Fibroblast of skin of scalp (primary cell): ENCODE measurements at places on chromosomes 4 and X.

DNA sequence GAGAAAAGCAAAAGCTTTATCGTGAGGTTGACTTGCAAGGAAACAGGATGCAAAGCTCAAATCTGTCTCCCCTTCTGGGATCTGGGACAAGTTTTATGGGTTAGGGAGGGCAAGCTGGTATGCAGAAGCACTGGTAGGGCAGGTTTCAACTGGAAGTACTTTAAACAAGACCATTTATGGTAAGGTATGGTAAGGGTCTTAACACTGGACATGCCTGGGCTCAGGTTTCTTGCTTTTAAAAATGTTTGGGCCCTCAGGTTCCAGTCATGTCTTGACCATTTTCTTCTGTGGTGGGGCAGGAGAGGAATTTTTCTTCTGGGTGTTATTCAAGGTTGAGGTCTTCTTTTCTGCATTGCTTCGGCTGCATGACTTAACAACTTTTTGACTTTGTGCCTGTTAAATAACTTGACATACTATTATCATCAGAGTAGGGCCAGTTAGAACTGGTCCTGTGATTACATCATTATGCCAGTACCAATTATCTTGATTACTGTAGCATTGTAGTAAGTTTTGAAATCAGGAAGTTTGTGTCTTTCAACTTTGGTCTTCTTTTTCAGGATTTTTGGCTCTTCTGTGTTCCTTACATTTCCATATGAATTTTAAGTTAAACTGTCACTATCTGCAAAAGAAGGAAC is 33.7 kb downstream of the CD38 start:
- no peak for DNase-seq

- no peak for DNase-seq
Observed at GRCh38 chr4:189765301-189765700, 175.4 kb upstream of the FRG1 start.

DNA sequence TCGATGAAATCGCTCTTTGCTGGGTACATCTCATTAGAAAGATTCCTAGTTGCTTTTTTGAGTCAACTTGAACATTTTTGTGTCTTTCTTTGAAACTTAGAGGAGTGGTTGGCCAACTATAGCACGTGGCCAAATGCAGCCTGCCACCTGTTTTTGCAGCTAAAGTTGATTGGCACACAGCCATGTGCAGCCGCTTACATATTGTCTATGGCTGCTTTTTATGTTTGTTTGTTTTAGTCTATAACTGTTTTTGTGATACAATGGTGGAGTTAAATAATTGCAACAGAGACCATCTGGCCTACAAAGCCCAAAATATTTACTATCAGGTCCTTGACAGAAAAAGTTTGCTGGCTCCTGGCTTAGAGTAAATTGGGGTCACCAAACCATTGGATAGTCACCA is 86.3 kb downstream of the CLCN4 start:
- DNase-seq = no peak

- DNase-seq = peak; percentile 64
Observed at GRCh38 chrX:22134681-22135080, 102.6 kb downstream of the PHEX start.

- DNase-seq = no peak
Observed at GRCh38 chrX:11187001-11187400, 75.9 kb downstream of the HCCS start.

DNA sequence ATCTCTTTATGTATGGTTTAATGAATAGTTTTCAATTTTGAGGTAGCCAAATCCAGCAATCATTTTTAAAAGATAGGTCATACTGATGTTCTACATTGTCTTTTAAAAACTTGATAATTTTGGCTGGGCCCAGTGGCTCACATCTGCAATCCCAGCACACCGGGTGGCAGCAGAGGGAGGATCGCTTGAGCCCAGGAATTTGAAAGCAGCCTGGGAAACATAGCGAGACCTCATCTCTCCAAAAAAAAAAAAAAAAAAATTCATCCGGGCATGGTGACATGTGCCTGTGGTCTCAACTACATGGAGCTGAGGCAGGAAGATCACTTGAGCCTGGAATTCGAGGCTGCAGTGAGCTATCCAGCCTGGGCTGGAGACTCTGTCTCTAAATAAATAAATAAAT is 419.8 kb downstream of the GALNTL6 start:
- DNase-seq = peak; percentile 1

DNA sequence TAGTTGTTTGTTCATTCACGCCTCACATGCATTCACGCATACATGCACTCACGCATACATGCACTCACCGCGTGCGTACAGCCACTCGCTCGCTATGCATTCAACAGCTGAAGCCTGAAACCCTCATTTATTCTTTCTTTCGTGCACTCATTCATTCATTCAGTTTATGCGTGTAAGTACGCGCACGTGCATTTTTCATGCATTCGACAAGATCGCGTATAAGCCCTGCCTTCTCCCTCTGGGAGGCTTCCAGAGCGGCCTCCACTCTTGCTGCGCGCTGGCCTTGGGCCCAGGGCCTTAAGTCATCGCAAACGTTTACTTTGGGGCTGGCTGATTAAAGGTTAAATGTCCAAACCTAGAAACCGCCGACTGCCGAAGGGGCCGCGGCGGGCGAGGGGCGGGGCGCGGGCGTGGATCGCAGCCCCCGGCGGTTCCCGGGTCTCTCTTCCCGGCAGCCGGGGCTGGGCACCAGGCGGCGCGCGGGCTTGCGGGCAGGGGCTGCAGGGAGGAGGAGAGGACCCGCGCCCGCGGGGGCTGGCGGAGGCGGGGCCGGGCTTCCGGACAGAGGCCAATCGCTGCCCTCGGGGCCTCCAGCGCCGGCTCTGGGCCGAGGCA is at the start of gene GYG2:
TSS of gene GYG2 (plus strand) at position 587 of the 615 bp plus-strand sequence. CDS start 1,259 bp downstream, outside the sequence.
- peak; percentile 28 for DNase-seq

GRCh38 chr4:21765810-21766407 is 182.7 kb downstream of the KCNIP4 start:
- peak; percentile 37 for DNase-seq

DNA sequence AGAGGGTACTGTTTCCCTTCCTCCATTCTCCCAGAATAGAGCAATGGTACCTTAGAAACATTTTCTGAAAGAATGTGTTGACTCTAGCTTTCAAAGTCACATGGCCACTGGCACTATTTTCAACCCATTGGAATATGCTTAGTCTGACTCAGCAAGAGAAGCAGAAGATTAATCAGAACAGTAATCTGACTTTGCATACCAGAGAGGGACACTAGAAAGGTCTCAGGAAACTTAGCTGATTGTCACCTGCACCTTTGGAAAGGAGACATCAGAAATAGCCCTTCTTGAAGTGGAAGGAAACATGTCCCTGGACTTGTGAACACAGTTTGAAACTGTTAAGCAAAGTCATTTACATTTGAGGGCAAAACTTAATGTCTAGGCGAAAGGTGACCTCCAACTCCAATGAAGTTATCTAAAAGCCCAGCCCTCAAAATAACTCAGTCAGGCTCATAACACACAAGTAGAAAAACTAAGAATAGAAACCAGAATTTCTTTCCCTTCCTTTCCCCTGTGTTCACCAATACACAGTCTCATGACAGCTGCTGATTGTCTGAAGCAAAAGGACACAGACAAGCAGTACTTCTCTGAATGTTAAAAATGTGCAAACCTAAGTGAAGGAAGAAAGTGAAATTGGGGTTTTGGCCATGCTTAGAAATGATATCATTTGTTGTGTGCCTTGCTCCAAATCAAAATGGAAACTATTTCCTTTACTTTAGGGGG is 270.8 kb downstream of the GRIA3 start:
- no peak for DNase-seq
